ENCODE measurements at places on chromosomes 11 and 22. TPM values are rescaled to one million over a fixed set of nuclear protein-coding genes. Genes with fewer than 3 reads are reported as not detected.

- DNase-seq: no peak
Measured at GRCh38 chr11:45239733-45240132, 46.4 kb downstream of the SYT13 start.

GRCh38 chr22:39915295-39915726 is 14.4 kb downstream of the GRAP2 start:
- DNase-seq: no peak

GRCh38 chr11:94785509-94785908 is 17.4 kb downstream of the AMOTL1 start:
- DNase-seq: no peak

DNA sequence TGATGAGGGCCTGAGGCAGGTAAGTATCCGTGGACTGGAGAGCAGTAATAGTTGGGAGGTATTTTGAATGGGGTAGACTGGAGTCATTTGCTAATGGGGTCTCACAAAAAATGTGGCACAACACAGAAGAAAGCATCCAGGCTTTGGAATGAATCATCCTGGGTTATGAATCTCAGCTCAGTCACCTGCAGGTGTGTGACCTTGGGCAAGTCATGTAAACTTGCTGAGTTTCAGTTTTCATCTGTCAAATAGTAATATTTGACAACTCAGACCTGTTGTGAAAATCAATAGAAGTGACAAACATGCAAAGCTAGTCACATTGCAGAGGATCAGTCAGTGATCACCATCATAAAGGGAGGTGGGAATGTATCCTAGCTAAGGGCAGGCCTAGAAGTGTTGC is 232.0 kb upstream of the TENM4 start:
- no peak for DNase-seq

- DNase-seq: no peak
Measured at GRCh38 chr22:40396882-40397281, 26.5 kb downstream of the SGSM3 start.

ARFGAP2 gene
- total RNA-seq: 166 TPM

BCR gene
- total RNA-seq: 72.1 TPM

GRCh38 chr11:56885177-56885576 is 103.5 kb upstream of the OR5AK2 start:
- DNase-seq: no peak

RFPL1 gene
- total RNA-seq: not detected

DNA sequence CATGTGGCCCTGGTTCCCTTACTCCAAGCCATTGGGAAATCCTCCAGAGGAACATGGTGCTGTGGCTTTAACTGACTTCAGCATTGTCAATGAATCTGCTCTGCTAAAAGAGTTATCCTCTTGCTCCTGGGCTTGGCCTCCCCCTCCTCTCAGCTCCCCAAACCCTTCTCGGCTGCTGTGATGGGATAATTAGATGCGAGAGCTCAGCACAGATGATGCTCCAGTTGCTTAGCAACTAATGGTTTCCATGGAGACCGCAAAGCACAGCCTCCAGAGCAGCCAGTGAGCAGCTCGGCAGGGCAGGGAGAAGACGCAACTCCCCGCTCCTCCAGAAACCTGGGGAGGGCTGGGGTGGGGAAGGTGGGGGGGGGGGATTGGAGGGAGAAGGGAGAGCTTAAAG is 2.8 kb upstream of the UPK2 start:
- no peak for DNase-seq

SEPTIN3 gene
- total RNA-seq: not detected

ZBTB16 gene
- total RNA-seq: 2.5 TPM

GRCh38 chr11:134372961-134373360 is 39.1 kb downstream of the B3GAT1 start:
- no peak for DNase-seq

DNA sequence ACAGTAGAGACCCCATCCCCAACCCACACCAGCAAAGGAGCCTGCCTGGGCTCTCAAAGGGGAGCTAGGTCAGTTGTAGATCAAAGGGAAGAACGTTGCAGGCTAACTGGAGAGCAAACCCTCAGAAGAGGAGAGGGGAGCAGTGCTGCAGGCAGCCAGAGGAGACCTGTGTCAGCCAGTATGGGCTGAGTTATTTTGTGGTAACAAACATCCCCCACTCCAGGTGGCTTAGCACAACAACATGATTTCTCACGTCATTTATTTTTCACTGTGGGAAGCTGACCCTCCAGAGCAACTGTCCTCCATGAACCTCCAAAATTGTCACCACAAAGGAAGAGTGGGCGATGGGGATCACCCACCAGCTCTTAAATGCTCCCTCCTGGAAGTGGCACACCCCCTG is 19.8 kb upstream of the SHANK2 start:
- no peak for DNase-seq

UFD1 gene
- 50.2 TPM for total RNA-seq

DNA sequence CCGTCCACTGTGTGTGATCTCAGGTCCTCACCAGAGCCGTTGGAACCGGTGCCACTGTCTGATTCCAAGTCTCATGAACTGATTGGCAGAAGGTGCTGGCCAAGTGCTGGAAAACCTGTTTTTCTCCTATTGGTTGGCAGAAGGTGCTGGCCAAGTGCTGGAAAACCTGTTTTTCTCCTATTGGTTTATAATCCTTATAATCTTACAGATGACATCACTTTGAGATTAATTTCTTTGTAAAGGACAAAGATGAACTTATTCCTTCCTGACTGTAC is 1106.3 kb downstream of the BRD1 start:
- DNase-seq: no peak

GRCh38 chr22:38963872-38964271 is 6.5 kb downstream of the APOBEC3A start:
- DNase-seq: no peak

GRCh38 chr11:18934195-18934814 is 4.9 kb downstream of the MRGPRX1 start:
- DNase-seq: no peak

B4GALNT4 gene
- 0.16 TPM for total RNA-seq

ACO2 gene
- total RNA-seq: 67.7 TPM

- no peak for DNase-seq
Measured at GRCh38 chr11:65611758-65612603, 2.0 kb downstream of the MAP3K11 start.

DNA sequence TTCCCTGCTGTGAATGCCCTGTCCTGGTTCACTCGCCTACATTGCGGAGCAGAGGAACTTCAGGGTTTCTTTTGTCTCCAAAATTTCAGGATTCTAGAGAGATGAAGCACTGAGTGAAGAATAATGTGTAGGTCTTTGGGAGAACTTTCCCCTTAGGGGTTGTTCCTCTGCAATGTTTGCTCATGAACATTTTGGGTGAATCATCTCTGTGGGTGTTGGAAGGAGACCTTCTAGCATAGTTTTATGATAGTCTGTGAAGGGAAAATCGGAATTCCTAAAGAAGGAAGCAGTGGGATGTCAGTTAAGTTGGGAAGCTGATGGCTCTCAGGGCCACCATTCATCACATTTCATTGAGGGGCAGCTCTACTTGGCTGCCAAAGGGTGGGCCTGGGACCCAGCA is 64.8 kb downstream of the MIAT start:
- no peak for DNase-seq

NECTIN1 gene
- 2.8 TPM for total RNA-seq

OR52N4 gene
- total RNA-seq: 2.6 TPM

- no peak for DNase-seq
Measured at GRCh38 chr22:50697667-50698506, 25.3 kb downstream of the SHANK3 start.

GGTLC2 gene
- total RNA-seq: not detected

DNA sequence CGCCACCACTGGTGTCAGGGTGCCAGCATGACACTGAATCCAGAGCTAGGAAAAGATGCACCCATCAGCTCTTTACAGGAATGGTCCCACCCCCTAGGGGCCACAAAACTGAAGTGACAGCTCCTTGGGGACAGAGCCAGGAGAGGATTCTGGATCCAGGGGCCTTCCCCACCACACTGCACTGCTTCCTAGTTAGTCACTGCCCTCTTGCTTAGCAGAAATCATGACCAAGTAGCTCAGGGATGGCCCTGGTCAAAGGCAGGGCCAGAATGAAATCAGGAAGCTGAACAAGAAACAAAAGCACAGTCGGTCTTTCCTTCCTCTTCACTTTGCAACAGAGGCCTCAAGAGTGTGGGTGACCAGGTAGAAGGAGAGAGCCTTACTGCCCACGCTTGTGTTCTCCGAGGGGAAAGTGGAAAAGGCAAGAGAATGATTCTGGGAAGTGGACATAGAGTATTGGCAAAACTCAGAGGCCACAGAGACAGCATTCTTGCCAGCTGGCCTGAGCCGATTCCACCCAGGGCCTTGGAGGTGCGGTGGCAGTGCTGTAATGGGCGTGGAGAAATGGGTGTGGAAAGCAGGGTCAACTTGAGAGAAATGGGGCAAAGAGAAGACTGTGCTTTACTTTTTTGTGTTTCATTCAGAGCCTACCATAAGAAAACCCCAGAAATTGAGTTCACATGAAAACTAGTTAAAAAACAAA is 39.8 kb downstream of the KCNJ1 start:
- no peak for DNase-seq

DNA sequence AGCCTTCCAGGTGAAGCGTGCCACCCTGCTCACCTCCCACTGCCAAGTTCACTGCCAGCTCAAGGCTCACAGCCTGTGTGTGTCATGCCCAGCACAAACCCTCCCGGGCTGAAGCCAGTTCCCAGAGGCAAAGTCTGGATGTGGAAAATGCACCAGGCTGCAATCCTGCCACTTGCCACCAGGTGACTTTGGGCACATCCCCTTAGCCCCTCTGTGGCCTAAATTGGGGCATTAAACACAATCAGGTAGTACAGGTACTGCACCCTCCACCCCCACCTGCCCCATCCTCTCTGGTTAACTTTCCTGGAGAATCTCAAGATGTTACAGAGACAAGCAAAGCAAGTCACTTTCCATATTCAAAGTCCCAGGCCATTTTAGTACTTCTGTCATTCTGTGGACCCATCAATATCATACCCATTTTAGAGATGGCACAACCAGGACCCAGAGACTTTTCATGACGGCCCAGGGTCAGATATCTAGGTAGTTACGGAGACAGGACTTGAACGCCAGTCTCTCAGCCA is 1.8 kb upstream of the RASD2 start:
- no peak for DNase-seq

DNA sequence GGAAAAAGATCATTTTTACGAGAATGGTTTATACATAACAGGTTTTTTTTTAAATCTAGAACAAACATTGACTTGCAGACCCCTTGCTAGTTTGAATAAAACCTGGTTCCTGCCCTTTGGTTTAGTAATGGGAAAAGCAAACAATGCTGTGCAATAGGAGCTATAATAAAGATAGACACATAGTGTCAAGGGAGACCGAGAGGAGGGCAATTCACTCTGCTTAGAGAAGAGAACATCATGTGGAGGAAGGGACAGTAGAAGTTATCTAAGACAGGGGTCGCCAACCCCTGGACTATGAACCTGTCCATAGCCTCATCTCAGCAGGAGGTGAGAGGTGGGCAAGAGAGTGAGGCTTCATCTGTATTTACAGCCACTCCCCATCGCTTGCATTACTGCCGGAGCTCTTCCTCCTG is 7.0 kb upstream of the RDX start:
- no peak for DNase-seq

RBX1 gene
- total RNA-seq: 37.0 TPM

- no peak for DNase-seq
Measured at GRCh38 chr11:83042964-83043711, 28.6 kb downstream of the RAB30 start.

PGA3 gene
- total RNA-seq: not detected

DNA sequence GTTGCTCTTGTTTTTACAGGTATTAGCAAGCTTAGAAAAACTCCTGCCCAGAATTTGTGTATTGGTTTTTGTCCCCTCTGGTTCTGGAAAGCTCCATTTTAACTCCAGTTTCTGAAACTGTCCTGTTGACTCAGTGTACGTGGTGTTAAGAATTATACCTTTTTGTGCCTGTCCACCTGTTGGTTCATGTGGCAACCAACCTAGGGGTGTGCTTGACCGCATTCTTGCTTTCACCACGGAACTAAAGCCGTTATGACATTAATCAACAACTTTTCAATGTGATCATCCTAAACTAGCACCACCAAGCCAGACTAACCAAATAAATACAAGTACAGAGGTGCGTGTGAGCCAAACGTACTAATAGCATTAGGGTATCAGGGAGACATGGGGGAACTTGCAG is 56.0 kb upstream of the PTH start:
- no peak for DNase-seq

- no peak for DNase-seq
Measured at GRCh38 chr11:83835423-83835822, 549.3 kb upstream of the CCDC90B start.

DNA sequence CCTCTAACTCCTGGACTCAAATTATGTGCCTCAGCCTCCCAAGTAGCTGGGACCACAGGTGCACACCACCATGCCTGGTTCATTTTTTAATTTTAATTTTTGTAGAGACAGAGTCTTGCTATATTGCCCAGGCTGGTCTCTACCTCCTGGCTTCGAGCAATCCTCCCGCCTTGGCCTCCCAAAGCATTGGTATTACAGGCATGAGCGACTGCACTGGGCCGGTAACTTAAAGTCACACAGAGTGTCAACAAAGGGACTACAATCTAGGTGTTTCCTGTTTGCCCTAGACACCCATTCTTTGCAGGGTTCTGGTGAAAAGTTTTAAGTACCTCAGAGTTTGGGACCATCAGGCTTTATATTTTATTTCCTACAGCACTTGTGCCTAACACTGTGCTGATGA is 8.4 kb downstream of the UVRAG start:
- DNase-seq: no peak

DNA sequence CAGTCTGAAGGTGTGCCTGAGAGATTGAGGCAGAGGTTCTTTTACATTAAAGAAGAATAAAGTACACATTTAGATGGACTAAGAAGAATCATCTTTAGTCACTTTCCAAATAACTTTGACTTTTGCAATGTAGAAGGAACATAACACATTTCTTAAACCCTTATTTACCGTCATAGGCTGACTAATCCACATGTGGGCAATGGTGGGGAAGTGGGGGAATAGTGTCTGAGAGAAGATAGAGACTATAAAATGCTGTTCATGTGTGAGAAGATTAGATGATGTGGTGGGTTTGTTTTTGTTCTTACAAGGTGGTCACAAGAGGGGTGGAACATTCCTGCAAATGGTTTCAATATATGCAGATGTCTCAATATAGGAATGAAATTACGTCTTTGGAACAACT is 1.8 kb downstream of the MS4A4A start:
- DNase-seq: no peak

DNA sequence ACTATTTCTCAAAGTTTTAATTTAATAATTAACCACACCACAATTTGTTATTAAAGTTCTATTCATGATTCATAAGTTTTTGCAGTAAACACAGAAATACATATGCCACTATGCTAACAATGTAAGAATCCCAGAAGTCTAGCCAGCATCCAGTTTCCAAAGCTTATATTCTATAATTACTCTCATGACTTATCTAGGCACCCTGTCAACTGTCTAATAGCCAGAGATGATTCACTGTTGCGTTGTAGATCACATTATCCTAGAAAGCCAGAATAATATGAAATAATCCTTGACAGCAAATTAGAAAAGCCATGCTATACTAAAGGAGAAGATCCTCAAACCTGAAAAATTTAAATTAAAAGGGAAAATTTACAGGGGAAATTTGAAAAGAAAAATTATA is 141.0 kb downstream of the SOX6 start:
- DNase-seq: no peak

ACRV1 gene
- total RNA-seq: not detected

- DNase-seq: no peak
Measured at GRCh38 chr11:69662021-69662698, 13.0 kb downstream of the LTO1 start.
